ENCODE measurements at places on chromosomes 3 and 15.

DNA sequence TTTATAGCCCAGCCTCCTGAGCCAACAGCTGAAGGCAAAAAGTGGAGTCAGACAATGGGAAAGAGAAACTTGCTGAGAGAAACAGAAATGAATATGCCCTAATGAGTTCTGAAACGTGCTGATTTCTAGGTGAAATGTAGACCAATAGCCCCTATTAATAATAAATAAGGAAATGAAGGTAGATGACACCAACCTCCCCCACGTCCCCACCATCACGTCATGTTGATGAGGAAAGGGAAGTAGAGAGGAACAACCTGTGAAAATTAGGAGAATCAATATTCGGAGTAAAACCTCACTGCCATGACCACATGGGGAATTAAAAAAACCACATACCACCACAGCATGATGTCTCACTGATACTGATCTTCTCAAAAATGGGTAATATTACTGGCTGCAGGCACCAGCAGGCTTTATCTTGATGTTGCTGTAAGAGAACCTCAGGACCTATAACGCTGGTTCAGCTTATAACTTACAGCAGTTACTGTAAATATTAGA is 64.0 kb downstream of the KAT2B start:
- DNase-seq: no peak

DNA sequence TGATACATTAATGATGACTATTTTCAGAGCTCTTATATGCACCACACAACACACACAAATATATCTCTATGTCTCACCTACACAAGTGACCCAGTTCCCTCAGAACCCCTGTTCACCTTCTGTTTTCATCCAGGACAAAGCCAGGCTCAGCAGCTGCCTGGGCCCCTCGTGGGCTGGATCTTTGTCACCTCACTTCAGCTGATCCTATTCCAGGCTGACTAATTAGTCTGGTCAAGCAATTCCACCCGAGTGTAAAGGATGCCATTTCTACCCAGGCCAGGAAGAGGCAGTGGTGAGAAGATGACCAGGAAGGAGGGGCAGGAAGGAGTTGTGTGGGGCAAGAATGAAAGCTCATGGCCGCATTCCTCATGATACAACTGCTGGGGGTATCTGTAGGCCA is 62.3 kb downstream of the DHX30 start:
- DNase-seq: no peak

GRCh38 chr3:197117114-197117513 is 87.5 kb upstream of the MELTF start:
- no peak for DNase-seq

- no peak for DNase-seq
Observed at GRCh38 chr3:56851966-56852884, 50.5 kb upstream of the ARHGEF3 start.

DNA sequence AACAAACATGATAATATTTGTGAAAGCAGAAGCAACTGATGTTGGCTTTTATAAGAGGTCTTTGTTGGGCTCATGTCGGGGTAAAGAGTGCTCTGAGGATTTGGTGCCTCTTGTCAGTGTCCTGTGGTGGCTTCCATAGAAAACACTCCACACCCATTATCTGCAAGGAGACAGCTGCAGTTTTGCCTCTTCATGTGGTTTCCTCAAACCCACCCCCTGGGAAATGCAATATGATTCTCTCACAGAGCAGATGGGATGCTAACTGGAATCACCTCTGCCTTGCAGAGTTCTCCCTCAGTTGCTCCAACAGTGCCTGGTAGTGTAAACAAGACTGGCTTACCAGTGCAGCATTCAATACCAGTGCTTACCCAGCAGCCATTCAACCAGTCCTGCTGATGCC is 771.4 kb upstream of the CFAP20DC start:
- no peak for DNase-seq

DNA sequence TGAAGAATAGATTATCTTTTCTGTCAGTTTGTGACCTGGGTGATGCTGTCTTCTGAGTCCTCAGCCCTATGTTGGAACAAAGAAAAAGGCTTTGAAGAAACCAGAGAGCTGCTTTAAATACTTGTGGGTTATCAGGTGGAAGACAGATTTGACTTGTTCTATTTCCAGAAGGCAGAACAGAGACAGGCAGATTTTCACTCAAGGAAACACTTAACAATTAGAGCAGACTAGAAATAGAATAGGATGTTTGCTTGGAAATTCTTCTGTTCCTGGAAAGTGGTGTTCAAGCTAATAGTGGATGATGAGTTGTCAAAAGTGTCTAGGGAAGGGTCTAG is 219.4 kb downstream of the UBE2E2 start:
- DNase-seq: no peak

GRCh38 chr15:82768414-82769054 is 37.3 kb downstream of the FSD2 start:
- DNase-seq: no peak
